ENCODE measurements at places on chromosomes 16 and 17. TPM values are rescaled to one million over a fixed set of nuclear protein-coding genes. Genes with fewer than 3 reads are reported as not detected.

- no peaks in the 10 kb centered on the region for H3K27me3 ChIP-seq
- H3K36me3 ChIP-seq, result no peaks in the 10 kb centered on the region
- H3K4me3 ChIP-seq, result no peak overlapping the region
- H3K4me1 ChIP-seq, result peaks cover 88% of the 10 kb centered on the region
Measured at GRCh38 chr17:82863941-82864712, 24.3 kb upstream of the ZNF750 start.

DNA sequence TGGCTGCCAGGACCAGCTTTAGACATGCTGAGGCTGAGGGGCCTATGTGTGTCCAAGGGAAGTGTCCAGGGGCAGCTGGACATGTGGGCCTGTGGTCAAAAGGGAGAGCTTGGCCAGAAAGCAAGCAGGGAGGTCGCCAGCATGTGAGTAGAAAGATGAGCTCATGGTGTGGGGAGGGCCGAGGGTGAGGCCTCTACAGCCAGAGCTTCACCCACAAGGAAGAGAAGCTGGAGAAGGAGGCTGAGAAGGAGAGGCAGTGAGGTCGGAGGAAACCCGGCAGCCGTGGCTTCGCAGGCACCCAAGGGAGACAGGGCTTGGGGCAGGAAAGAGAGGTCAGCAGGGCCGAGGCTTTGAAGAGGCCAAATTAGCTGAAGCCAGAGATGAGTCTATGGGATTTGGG, 4.0 kb upstream of the HSD11B2 start:
- H3K27me3 ChIP-seq, result peaks cover 26% of the 10 kb centered on the region
- H3K4me3 ChIP-seq, result no peak overlapping the region
- H3K4me1 ChIP-seq, result peaks cover 4% of the 10 kb centered on the region
- H3K36me3 ChIP-seq, result no peaks in the 10 kb centered on the region
- DNase-seq, result no peak
- no peak overlapping the region for H3K27ac ChIP-seq

GRCh38 chr16:83674931-83675535, 132.7 kb upstream of the HSBP1 start:
- H3K36me3 ChIP-seq, result no peaks in the 10 kb centered on the region
- no peaks in the 10 kb centered on the region for H3K4me1 ChIP-seq
- H3K4me3 ChIP-seq, result no peak overlapping the region
- H3K27me3 ChIP-seq, result no peaks in the 10 kb centered on the region
- H3K27ac ChIP-seq, result no peak overlapping the region
- no peak for DNase-seq

GRCh38 chr16:26665166-26665939, 401.4 kb upstream of the C16orf82 start:
- no peaks in the 10 kb centered on the region for H3K27me3 ChIP-seq
- no peaks in the 10 kb centered on the region for H3K36me3 ChIP-seq
- no peak overlapping the region for H3K27ac ChIP-seq

GRCh38 chr17:59361386-59361785, 29.9 kb downstream of the YPEL2 start:
- DNase-seq, result peak; percentile 58
- H3K4me1 ChIP-seq, result peaks cover 75% of the 10 kb centered on the region
- H3K4me3 ChIP-seq, result no peak overlapping the region
- H3K36me3 ChIP-seq, result no peaks in the 10 kb centered on the region
- H3K27ac ChIP-seq, result peak overlapping the region; percentile 35

DNA sequence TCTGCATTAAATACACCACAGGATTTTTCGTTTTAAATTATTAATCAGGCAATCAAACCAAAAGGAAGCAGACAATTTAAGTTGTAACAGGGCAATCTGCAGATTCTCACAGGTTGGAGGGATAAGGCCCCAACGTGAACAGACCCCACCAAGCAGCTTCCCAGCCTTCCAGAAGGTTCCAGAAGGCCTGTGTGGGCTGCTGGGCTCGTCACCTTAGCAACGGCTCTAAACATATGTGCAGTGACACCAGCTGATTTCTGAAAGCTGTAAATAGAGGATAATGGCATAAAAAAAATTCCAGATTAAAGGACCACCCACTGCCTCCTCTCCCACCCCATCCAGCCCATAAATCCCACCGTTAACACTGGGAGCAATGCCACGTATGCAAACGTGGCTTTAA, 123.8 kb downstream of the ZNF778 start:
- DNase-seq, result no peak
- H3K4me3 ChIP-seq, result no peak overlapping the region
- H3K36me3 ChIP-seq, result no peaks in the 10 kb centered on the region
- H3K27ac ChIP-seq, result no peak overlapping the region

- H3K27ac ChIP-seq, result no peak overlapping the region
- DNase-seq, result no peak
- no peaks in the 10 kb centered on the region for H3K36me3 ChIP-seq
- no peaks in the 10 kb centered on the region for H3K27me3 ChIP-seq
- no peak overlapping the region for H3K4me3 ChIP-seq
Measured at GRCh38 chr17:57832314-57833178, 17.3 kb downstream of the MRPS23 start.

GRCh38 chr17:2264067-2264860, 39.3 kb downstream of the SMG6 start:
- H3K4me1 ChIP-seq, result peaks cover 92% of the 10 kb centered on the region
- DNase-seq, result no peak
- no peak overlapping the region for H3K4me3 ChIP-seq
- no peaks in the 10 kb centered on the region for H3K27me3 ChIP-seq

DNA sequence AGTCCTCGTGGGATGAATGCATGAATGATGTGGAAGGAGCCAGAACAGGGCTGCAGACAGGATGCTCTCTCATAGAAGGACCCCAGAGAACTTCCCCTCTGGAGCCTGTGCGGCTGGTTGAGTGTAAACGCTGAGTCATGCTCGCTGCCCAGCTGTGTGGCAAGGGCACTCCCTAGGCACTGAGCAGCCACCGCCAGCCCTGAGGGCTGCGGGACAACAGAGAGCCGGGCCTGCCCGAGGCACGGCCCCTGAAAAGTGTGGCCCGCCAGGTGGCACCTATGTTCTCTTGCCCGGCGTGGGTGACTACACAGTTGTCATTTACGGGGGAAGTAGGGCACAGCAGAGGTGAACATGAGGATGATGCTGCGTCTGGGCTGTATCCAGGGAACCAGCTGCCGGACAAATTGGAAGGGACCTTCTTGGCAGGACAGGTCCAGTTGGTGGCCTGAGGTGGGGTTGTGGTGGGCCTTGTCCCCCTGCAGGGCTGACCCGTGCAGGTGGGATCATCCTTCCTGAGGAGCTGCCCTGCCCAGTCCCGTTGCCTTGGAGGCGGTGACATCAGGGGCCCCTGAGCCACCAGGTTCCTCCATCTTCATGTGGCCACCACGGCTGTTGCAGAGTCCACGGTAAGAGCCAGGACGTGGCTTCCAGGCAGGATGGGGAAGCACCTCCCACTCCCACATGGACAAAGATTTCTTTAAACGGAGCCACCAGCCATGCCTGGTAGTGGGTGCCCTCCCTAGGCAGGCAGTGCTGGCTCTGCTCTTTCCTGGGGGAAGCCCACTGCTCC, 94.8 kb upstream of the CBX4 start:
- H3K27ac ChIP-seq, result no peak overlapping the region
- DNase-seq, result no peak
- peaks cover 3% of the 10 kb centered on the region for H3K27me3 ChIP-seq
- H3K4me3 ChIP-seq, result no peak overlapping the region
- peaks cover 22% of the 10 kb centered on the region for H3K4me1 ChIP-seq

DNA sequence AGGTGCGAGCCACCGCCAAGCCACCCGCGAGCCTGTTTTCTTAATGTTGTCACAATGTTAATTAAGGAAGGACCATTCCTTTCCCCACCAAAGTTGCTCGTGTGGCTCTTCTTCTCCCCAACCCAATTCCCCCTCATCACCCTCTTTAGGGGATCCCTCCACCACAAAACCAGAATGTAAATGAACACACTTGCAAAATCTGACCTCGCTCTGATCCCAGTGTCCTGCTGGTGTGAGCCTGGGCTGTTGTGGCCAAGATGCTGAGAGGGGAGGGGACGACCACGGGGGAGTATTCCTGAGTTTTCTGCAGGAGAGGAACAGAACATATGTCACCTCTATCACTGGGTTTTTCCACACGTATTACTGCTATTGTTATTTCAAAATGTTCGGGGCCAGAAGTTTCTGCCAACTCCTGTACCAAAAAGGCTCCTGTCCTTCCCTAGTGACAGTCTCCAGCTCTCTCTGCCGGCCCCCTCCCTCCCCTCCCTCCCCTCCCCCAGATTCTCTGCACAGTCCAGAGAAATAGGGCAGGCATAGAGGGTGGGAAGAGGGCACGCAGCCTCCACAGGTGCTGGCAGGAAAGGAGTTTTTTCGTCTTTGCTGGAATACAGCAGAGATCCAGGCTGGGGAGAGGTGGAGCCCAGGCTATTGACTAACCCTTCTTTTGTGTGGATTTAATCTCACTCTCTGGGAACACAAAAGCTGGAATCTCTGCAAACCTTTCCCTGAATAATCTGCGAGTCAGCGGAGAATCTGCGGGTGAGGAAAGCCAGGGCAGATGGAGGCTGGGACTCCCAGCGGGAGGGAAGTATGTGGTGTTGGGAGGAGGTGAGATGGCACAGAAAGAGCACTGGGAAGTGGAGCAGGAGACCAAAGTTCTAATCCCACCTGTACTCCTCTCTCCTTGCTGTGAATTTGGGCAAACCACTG, 4.5 kb upstream of the CA4 start:
- no peak overlapping the region for H3K27ac ChIP-seq
- no peak overlapping the region for H3K4me3 ChIP-seq
- H3K27me3 ChIP-seq, result peaks cover 40% of the 10 kb centered on the region
- peaks cover 13% of the 10 kb centered on the region for H3K4me1 ChIP-seq
- no peak for DNase-seq
- H3K36me3 ChIP-seq, result no peaks in the 10 kb centered on the region

DNA sequence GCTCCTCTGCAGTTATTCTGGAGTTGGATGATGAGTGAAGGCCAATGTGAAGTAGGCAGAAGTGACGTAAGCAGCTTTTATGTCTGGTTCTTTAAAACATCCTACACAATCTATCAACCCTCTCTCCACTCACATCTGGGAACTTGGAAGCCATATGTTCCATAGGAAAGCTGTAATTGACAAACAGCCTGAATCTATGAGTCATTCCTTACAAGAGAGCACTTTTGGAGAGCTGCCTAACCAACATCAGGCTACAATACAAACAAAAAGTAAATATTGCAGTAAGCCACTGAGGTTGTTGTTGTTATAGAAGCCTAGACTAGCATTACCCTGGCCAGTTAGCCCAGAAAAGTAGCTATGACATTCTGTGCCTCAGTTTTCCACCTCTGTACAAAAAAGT, 5.9 kb downstream of the CCL7 start:
- no peak overlapping the region for H3K4me3 ChIP-seq
- H3K27ac ChIP-seq, result no peak overlapping the region
- H3K4me1 ChIP-seq, result no peaks in the 10 kb centered on the region
- H3K27me3 ChIP-seq, result peaks cover 6% of the 10 kb centered on the region

DNA sequence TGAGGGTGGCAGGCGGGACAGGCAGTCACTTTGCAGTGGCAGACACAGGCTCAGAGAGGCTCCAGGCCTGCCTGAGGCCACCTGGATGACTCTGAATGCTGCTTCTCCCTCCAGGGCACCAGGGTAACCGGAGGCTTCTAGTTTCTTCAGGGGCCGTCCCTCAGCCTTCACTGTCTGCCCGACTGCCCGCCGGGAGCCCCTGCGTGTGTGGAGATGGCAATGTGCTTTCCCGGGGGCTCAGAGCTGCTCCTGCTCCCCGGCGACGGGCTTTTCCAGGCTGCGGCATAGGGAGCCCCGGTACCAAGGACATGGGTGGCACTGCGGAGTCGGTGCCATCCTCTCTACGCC, 51.5 kb downstream of the CBFA2T3 start:
- no peaks in the 10 kb centered on the region for H3K27me3 ChIP-seq
- no peak overlapping the region for H3K27ac ChIP-seq
- H3K4me1 ChIP-seq, result peaks cover 8% of the 10 kb centered on the region
- H3K36me3 ChIP-seq, result no peaks in the 10 kb centered on the region
- no peak overlapping the region for H3K4me3 ChIP-seq

DNA sequence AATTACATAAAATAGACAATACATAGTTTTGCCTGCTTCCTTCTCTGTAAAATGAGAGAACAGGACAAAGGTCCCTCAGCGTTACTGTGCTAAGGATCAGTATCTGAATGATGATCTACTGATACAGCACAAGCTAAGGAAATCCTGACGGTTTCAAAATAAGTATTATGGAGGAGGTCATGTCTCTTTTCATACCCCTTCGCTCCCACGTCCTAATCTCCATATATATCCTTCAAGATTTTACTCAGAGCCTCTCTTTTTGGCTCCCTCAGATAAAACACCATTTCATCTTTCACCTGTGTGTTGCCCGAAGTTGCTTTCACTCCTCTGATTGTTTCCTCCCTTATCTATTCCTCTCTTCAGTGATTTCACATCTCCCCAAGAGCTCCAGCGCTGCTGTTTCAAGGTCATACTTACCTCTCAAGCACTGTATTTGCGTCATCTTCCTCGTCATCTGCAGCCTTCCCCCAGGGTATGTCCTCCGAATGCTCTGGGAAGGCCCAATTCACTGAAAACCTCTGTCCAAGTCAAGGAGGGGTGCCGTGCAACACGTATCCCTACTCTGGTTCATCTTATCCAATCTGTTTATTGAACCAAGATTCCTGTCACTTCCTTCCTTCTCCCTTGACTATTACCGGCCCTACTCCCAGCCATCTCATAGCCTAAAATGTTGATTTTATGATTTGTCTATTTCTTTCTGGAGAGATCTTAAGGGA, 1.2 kb upstream of the BLTP2 start:
- DNase-seq, result peak; percentile 2
- no peak overlapping the region for H3K4me3 ChIP-seq
- H3K4me1 ChIP-seq, result peaks cover 47% of the 10 kb centered on the region
- H3K27ac ChIP-seq, result peak overlapping the region; percentile 91

GRCh38 chr17:17448076-17448475, 28.7 kb upstream of the MED9 start:
- no peak overlapping the region for H3K4me3 ChIP-seq
- H3K27me3 ChIP-seq, result no peaks in the 10 kb centered on the region
- no peak overlapping the region for H3K27ac ChIP-seq
- H3K4me1 ChIP-seq, result no peaks in the 10 kb centered on the region

DNA sequence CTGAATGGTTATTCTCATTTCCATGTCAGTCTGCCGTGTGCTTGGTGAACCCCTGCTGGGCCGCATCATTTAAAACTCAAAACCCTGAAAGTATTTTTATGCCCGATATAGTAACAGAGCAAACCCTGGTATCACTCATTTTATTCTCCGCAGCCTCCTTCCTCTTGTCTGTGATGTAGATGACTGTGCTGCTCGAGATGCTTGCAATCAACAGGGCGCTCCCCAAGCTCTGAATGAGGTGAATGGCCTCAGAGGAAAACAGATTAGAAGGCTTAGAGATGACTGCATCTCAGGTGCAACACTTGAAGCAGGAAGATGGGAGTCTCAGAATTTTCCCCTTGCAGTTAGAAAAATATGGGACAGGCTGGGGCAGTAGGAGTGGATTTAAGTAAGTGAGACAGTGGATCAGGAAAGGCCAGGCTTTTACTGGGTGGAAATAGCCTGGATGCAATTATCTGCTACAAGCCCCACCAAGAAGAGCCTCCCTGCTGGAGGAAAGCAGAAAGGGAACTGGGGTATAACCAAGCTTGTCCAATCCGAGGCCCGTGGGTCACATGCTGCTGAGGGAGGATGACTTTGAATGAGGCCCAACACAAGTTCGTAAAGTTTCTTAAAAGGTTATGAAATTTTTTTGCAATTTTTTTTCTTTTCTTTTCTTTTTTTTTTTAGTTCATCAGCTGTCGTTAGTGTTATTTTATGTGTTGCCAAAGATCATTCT, 166.9 kb downstream of the CDH13 start:
- H3K36me3 ChIP-seq, result no peaks in the 10 kb centered on the region
- H3K4me1 ChIP-seq, result no peaks in the 10 kb centered on the region
- H3K4me3 ChIP-seq, result no peak overlapping the region
- H3K27ac ChIP-seq, result no peak overlapping the region

RMI2 gene
- total RNA-seq, result 1.8 TPM

WDR81 gene
- total RNA-seq, result 36.3 TPM

ATP5PD gene
- 167 TPM for total RNA-seq

TMC8 gene
- 430 TPM for total RNA-seq

MYH8 gene
- not detected for total RNA-seq

CENPV gene
- 8.4 TPM for total RNA-seq

RFFL gene
- 82.3 TPM for total RNA-seq

MT1E gene
- not detected for total RNA-seq

Measured in CD4-positive, alpha-beta memory T cell (primary cell).